ENCODE measurements at places on chromosomes 2 and 18. TPM values are rescaled to one million over a fixed set of nuclear protein-coding genes. Genes with fewer than 3 reads are reported as not detected.

DNA sequence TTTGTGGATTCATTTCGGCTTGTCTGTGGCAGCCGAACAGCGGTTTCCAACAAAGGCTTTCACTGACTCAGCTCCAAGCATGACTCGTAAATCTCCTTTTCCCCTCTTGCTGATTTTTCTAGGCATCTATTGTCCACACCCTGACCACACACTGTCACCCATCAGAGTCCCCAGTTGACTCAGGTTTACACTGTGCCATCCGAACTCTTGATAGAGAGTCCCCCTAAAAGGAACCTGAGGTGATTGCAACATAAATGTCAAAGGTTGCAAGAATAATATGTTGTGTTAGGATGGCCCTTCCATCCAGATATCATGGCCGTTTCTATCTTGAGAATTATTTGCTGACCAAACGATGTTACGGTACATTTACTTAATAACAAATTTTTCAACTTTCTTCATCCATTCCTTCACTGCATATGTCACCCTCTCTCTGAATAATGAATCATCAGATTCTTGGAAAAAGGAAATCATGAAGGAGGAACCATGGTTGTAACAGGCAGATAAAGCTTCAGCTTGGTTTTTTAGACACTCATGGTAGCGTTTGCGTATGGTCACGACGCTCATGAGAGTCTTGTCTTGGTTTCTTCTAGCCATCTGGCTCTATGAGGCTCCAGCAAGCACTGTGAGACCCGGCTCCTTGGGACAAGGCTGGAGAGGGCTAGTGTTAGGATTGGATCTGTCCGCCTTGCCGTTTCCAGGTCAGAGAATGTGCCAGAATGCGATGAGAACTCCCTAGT is 72.1 kb downstream of the NPAS2 start:
- DNase-seq = peak; percentile 67

Gene OTX1
- 0.03 TPM for polyA plus RNA-seq

- DNase-seq = no peak
Observed at GRCh38 chr18:10919851-10920250, 229.5 kb downstream of the PIEZO2 start.

DNA sequence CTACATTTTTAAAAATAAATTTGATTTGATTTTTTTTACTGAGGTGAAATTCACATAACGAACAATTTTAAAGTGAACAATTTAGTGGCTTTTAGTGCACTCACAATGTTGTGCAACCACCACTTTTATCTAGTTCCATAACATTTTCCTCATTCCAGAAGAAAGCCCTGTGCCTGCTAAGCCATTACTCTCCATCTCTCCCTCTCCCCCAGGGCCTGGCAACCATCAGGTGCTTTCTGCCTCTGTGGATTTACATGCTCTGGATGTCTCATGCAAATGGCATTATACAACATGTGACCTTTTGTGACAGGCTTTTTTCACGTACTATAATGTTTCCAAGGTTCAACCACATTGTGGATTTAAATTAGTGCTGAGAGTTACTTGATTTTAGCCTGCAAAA is 19.9 kb upstream of the LDLRAD4 start:
- DNase-seq = no peak

DNA sequence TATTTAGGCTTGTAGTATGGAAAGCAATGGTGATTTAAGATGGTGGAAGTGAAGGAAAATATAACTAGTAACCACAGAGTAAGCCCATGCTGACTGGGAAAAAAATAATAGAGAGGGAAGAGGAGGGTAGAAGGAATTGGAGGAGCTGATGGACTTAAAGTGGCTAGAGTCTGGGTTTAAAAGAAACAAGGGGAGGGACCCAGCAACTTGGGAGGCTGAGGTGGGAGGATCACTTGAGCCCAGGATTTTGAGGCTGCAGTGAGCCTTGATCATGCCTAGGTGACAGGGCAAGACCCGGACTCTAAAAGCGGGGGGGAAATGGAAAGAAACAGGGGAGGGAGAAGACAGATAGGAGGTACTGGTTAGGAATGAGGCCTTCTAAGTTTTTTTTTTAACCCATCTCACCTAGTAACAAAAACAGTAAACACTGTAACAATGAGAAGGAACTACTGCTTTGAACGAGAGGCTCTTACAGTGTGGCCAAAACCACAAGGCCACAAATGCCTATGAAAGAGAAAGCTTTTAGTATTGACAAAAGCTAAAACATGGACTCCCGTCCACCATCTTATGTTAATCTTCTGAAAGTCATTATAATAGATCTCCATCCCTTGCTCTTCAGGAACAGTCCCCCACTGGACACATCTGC is 26.6 kb downstream of the METTL8 start:
- no peak for DNase-seq

DNA sequence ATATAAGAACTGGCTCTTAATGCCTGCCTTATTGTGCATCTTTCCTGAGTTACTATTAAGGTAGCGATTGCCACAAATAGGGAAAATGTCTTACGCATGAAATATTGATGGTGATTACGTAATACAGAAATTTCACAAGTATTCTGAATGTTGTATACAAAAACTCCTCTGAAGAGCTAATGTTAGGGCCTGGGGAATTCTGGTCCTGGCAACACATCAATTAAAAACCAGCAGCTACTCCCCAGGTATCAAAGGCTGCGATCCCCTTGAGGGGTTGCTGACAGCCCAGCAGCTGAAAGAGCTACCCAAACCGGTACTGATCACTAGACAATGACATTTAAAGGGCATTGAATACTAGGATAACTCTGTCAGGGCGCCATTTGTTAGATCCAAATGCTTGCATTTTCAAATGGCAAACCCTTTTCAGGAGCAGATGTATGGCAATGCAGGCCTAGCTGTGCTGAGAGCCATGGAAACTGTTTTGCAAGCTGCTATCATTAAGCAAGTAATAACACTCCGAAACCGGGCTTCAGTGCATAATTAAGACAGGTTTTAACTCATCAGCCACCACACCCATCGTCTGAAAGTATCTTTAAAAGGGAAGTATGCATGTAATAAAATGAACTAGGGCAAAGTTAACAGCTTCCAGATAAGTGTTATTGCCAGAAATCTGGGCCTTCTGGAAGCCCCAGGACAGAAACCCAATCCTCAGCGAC is 78.4 kb downstream of the CLHC1 start:
- DNase-seq = no peak

Gene EFHD1
- 0.36 TPM for polyA plus RNA-seq

Gene LONRF2
- 0.19 TPM for polyA plus RNA-seq

Gene CIB4
- not detected for polyA plus RNA-seq

Gene CLEC4F
- polyA plus RNA-seq = not detected

GRCh38 chr18:10317864-10318690 is 136.4 kb upstream of the APCDD1 start:
- DNase-seq = no peak

Gene TRIM54
- polyA plus RNA-seq = 0.15 TPM

DNA sequence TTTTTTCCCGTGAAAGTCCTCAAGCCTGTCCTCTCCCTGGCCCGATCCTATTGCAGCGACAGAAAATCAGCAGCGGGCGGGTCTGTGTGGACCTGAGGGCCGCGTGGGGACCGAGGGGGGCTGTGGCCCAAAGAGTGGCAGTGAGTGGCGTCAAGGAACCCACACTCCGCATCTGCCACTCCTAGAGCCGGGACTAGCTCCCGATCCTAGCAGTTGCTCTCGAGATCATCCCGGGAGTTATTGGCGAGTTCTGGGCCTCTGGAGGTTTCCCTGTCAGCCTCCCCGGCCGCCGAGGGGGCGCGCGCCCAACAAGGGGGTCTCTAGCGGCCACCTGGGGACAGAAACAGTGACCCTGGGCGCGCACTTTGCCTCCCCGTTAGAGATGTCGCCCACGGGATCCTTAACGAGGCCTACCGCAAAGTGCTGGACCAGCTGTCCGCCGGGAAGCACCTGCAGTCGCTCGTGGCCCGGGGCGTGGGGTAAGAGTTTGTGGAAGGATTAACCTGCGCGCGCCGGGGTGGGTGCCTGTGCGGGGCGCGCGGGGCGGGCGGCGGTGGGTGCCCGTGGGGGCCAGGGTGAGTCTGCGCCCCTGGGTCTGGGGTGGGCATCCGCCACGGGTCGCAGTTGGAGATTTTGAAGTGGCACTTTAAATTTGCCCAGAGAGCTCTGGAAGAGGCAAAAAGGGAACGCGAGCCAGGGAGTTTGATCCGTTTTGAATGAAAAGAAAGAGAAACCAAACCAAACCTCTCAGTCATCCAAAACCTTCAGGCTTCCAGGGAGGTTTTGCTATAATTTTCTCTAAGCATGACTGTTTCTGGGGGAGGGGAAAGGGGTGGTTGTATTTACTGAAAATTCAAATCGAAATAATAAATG is 3.5 kb downstream of the ADCYAP1 start:
- no peak for DNase-seq
